ENCODE measurements at places on chromosomes 2 and 18. TPM values are rescaled to one million over a fixed set of nuclear protein-coding genes. Genes with fewer than 3 reads are reported as not detected.

GRCh38 chr2:150484006-150484405 is 3.5 kb downstream of the RND3 start:
- DNase-seq = no peak

DNA sequence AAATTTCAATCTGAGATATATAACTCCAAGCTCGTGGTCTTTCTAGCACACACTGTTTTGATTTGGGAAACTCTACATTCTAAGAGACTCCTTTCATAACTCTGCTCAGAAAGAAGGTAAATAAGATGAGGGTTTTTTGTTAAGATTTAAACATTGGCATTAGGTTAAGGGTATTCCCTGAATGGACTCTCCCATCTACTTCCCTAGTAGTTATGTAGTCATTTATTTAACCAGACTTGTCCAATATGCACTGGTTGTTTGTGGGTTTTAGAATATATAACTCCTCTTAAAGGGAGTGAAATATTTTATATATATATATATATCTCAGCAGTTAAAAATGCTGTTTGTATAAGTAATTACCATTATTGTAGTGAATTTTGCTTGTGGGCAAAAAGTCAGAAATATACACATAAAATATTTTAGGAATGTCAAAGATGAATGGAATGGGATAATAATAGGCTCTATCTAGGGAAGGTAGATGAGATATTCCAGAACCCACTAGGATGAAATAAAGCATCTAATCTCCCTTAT is 61.5 kb upstream of the WDR75 start:
- DNase-seq = no peak

DNA sequence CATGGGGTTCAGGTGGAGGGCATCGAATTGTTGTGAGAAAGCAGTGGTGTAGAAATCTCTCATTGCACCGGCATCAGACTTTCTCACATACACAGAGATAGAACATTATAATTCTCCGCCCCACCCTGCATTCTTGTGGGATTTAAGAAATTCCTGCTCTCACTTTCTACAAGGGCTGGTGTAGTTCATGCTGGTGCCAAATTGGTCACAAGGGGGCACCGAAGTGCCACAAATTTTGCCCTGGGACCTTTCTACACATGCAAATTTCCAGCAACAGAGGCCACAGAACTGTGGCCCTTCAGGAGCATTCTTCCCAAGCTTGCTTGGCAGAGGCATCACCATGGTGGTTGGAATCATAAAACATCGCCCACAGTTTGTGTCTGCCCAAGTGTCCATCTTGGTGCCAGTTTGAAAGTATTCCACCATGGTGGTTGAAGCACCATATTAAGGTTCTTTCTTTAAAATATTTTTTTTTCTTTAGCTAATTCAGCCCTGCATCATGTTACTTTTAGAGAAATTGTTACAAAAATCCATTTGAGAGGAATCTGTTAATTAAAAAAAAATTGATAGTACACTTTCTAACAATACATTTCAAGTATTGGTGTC is 521.2 kb upstream of the FANCL start:
- peak; percentile 63 for DNase-seq

DNA sequence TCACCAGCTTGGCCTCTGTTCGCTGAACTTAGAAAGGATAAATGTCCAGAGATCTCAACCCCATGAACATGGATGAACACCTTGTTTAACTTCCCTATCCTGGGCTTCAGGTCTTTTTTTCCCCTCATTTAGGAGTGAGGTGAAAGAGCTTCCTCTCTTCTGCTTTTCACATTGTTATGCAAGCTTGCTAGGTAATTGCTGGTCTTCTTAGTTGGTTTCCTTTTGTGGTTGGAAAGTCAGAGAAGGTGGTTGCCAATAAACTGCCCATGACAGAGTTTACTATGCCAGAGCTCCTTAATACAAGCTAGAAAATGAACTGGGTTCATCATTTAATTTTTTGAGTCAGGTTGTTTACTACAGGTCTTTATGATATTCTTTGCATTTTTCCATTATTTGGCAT is 16.6 kb downstream of the SLC9A4 start:
- DNase-seq = no peak

GRCh38 chr2:235149736-235150135 is 197.9 kb downstream of the SH3BP4 start:
- no peak for DNase-seq

DNA sequence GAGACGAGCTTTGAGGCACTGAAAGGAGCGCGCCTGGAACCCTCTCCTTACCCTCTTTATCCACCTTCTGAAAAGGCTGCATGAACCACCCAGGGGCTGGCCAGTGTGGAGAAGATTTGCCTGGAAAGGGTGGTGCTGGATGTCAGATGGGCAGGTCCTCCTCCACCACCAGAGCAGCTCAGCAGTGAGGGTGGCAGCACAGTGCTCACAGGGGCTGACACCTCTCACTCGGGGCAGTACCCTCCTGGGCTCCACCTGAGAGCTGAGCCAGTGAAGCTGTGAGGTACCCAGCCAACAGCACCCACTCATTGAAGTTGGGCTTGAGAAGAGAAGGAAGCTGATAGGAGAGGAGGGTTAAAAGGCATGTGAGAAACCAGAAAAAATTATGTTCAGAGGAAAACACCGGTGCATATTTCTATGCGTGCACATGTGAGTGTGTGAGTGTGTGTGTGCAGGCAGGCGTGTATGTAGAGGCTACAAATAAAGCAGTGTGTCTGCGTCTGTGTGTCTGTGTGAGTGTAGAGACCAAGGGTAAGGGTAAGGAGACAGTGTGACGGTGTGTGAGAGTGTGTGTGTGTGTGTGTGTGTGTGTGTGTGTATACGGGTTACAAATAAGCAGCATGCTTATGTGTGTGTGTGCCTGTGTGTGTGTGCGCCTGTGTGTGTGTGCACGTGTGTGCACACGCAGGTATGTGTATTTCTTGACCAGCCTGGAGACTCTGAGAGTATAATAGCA is 40.7 kb downstream of the TEX44 start:
- DNase-seq = no peak

DNA sequence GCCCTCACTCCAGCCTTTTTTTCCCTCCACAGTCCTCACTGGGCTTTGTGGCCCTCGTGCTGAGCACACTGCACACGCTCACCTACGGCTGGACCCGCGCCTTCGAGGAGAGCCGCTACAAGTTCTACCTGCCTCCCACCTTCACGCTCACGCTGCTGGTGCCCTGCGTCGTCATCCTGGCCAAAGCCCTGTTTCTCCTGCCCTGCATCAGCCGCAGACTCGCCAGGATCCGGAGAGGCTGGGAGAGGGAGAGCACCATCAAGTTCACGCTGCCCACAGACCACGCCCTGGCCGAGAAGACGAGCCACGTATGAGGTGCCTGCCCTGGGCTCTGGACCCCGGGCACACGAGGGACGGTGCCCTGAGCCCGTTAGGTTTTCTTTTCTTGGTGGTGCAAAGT is 39.4 kb downstream of the STEAP3 start:
- DNase-seq = no peak

DNA sequence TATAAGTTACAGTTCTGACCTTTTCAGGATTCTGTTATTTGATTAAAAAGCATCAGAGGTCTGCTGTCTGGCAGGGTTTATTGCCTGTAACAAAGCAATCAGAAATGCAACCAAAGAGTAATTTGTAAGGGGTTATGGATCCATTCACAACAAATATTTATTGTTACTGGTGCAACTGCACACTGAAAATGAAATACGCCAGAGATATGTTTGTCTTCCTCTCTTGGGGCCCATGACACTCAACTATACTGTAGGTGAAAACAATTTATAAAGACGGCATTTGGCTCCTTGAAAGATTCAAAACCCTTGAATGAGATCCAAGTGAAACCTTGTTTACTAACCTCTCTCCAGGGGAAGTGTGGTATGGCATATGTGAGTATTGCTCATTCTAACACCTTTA is 452.2 kb downstream of the MBD2 start:
- DNase-seq = no peak

GRCh38 chr18:73924307-73924706 is 223.3 kb downstream of the FBXO15 start:
- DNase-seq = no peak

- no peak for DNase-seq
Measured at GRCh38 chr2:153268941-153269461, 209.6 kb downstream of the RPRM start.

DNA sequence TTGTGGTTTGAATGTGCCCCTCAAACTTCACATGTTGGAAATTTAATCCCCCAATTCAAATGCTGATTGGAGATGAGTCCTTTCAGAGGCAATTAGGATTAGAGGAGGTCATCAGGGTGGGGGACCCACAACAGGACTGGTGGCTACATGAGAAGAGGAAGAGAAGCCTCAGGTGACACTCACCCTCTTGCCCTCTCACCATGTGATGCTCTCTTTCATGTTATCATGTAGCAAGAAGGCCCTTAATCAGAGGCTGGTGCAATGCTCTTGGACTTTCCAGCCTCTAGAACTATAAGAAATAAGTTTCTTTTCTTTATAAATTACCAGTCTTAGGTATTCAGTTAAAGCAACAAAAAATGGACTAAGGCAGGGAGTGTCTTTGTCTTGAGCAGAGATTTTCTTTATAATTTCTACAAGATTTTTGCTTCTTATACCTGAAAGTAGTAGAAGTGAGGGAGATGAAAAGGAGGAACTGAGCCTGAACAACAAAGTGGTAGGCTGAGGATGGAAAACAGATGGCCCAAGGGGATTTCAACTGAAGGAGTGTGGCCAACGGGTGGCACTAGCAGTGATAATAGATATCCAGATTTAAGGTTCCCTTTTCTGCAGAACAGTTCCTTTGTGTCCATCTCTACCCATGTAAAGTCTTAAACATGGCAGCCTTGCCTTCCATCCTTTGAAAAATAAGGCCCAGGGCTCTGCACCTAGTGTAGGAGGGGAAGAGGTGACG is 49.2 kb upstream of the TGIF1 start:
- no peak for DNase-seq

DNA sequence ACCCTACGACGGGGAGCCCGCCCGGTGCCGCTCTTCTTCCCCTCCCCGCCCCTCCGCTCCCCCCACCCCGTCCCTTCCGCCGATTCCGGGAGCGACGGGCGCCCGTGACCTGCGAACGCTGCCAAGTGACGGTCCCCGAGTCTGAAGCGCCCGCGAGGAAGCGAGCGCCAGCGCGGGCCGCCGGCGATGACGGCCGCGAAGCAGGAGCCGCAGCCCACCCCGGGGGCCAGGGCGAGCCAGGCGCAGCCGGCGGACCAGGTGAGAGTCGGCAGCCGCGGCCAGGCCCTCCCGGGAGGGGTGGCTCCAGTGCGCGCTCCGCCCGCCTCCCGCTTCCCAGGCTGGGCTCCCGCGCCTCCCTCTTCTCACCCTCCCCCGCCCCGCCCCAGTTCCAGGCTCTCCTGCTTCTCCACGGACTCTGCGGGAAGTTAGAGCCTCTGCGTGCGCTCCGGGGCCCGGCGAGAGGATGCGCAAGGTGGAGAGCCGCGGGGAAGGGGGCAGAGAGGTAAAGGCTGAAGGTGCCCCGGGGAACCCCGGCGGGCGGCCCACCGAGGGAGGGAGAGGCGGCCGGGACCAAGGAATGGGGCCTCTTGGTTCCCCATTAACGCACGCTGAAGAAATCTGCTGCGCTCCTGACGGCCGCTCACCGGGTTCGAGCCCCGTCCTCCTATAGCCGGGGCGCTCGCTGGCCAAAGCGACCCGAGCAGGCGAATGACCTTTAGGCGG is 719.5 kb downstream of the DPP10 start:
- DNase-seq = peak; percentile 43

AKAIN1 gene
- polyA plus RNA-seq = not detected

CUL3 gene
- 75.2 TPM for polyA plus RNA-seq

ABHD3 gene
- polyA plus RNA-seq = 21.1 TPM

TUBA4B gene
- 12.2 TPM for polyA plus RNA-seq

KCNJ13 gene
- polyA plus RNA-seq = not detected

C2orf15 gene
- polyA plus RNA-seq = 2.2 TPM

KLHL14 gene
- 0.16 TPM for polyA plus RNA-seq

REG1B gene
- polyA plus RNA-seq = 0.56 TPM

Measured in lung (tissue), 17 donors.